Fibroblast of skin of back (primary cell): ENCODE measurements at places on chromosomes 12 and 14.

DNA sequence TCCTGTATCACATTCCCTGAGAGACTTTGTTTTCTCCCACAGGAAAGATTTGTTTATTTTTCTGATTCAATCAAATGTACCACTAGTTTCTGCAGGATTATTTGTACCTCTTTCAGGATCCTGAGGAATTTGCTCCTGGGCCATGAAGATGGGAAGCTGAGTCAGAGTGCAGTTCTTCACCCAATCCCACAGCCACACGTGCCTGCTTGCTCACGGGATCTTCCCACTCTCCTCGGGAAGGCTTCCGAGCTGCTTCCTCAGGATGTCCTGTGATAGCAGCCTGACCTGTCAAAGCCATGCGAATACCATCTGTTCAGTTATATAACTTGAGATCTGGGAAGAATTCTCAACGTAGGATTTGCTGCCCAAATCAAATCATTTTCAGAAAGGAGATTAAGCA lies 41.8 kb upstream of the HIF1A start:
- peak; percentile 66 for DNase-seq

DNA sequence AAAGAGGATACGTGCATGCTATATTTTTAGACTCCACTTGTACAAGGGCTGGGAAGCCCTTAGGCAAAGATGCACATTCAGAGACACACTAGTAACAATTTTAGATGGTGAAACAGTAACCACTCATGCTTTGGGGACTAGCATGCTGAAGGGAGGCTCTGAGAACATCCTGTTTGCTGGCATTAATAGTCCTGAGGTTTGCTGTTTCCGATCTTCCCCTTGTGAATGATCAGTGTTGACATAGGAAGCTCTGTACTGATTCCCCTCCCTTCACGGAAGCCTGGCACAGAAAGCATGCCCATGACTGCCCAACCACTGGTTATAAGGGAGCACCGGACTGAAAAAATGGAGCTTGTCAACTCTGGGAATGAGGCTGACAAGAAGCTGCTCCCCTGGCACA lies 164.6 kb downstream of the GCH1 start:
- DNase-seq: no peak

- DNase-seq: peak; percentile 72
Measured at GRCh38 chr12:55718624-55719275, 1.4 kb upstream of the RDH5 start.

DNA sequence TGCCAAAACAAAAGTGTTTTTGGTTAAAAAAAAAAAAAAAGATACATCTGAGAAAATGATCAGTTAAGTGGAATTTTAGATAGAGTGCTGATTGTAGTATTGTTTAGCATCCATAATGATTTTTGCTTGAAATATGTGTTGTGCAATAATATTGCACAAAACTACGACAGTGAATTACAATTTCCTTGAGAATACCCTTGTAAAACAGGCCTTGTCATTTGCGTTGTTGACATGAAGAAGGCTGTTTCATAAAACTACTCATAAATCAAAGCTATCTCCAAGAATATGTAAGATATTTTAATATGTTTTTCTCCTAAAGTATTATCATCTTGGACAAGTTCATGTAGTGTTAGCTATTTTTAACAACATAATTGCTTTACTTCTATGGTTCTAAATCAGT lies 1077.0 kb downstream of the LRFN5 start:
- DNase-seq: no peak

DNA sequence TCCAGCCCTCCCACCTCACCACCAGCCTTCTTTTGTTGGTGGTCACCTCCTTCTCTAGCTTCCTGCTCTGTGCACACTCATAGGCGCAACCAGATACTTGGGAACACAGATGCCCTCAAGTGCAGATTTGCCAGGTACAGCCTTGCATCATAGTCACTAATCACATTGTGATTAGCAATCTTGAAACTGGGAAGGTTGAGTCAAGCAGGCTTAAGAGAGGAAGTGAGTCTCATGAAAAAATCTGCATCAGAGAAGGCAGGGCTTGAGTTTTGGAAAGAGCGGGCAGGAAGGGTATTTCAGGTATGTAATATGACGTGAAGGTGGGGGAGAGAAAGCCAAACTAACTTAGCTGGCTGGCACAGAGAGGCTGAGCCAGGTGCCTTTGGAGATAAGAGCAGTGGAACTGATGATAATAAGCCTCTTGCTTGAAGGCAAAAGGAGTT lies 2.7 kb upstream of the RABGGTA start:
- no peak for DNase-seq
